Activated T-cell treated with anti-CD3 and anti-CD28 coated beads for 48 hours (primary cell): ENCODE measurements at places on chromosomes 16 and 17.

DNA sequence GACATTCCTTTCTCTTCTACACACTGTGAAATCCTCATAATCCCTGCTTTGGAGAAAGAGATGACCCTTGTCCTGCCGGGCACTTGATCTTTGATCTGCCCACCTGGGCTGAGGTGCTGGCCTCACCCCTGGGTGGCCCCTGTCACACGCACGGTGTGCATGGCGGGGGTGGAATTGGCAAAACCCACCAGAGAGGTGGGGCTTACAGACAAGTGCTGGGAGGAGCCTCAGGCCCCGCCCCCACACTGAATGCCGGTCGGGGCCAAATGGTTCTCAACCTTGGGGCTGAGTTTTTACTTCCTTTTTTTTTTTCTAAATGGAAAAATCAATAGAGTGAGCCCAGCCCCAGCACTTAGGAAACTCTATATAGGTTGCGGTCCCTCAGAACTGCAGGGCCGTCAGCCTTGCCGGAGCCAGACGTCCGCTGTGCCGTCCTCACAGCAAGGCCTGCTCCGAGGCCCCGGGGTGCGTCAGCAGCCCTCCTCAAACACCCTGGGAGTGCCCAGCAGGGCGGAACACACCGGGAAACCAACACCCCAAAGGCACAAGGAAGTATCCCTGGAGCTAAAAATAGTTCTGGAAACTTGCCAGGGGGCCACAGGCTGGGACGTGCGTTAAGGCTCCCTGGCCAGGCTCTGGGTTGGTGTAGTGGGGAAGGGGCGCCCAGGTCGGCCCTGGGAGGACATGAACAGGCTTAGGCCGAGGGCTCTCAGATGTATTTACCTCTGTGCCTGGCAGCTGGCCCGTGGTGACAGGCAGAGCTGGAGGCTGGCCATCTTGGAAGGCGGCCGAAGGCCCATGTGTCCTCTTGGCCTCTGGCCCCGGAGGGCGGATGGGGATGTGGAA lies 11.0 kb downstream of the GPRC5C start:
- DNase-seq = no peak

DNA sequence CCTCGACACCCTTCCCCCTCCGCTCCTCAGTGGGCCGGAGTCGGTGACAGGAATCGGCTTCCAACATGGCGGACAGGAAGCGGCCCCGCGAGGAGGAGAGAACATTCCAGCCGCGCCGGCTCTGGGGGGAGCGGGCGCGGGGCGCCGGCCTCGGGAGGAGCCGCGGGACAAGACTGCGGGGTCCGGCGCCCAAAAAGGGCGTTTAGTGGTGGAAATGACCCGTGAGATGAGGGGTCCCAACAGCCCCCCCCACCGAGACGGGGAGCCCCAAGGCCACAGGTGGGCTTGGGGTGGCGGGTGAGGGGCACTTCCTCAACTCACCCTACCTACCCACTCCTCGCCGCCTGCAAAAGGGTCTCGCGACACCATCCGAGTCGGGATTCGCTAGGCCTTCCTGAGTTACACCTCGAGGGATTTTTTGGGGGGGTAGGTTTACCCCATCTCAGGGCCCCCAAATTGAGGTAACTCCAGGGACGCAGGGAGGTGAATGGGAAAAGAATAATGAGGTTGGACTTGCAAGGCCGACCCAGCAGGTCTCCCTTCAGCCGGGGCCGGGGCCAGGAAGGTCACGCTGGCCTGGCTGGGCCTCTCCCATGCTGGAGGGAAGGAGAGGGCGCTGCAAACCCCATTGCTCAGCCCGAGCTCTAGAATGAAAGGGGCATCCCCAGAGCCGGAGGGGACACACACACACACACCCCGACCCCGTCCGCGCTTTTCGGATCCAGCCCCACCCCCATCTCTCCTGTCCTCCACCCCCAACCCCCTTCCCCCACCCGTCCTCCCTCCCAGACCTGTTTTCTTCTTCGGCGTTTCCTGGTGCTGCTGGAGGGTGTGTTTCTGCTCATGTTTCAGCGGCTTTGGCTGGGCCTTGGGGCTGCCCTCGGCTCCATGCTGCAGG lies 707 bp downstream of the NUFIP2 start:
- DNase-seq = peak; percentile 56

GRCh38 chr17:76390003-76390421 lies 5.6 kb downstream of the SPHK1 start:
- DNase-seq = no peak

DNA sequence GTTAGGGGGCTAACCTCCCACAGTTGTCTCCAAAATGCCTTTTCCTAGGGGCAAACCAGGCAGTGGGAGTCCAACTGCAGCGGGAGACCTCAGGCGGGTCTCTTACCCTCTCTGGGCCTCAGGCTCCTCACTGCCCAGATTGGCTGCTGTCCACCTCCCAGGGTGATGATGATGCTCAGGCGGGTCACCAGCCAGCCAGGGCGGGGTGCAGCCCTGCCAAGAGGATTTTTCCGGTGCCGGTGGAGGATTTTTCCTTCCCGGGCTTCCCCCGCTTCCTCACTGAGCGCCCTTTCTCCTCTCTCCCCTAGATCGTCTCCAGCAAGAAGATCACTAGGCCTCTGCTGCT lies 22.8 kb downstream of the CPNE2 start:
- DNase-seq = no peak

- no peak for DNase-seq
Observed at GRCh38 chr16:50449800-50450199, 81.0 kb upstream of the BRD7 start.

DNA sequence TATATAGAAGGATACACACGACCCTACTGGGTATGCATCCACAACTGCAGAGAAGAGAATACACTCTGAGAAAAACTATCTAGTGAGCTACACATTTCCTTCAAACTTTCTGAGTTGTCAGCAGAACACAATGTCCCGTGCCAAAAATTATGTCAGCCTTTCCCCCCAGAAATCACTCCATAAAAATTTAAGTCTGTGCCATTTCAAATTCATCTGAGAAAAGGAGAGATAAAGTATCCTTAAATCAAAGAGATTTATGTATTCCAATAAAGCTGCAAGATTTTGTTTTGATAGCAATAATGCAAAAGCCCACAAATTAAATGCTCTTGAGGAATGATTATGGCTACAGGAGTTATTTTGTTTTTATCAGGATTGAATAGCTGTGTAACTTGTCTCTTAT lies 760.1 kb downstream of the CDH11 start:
- no peak for DNase-seq

DNA sequence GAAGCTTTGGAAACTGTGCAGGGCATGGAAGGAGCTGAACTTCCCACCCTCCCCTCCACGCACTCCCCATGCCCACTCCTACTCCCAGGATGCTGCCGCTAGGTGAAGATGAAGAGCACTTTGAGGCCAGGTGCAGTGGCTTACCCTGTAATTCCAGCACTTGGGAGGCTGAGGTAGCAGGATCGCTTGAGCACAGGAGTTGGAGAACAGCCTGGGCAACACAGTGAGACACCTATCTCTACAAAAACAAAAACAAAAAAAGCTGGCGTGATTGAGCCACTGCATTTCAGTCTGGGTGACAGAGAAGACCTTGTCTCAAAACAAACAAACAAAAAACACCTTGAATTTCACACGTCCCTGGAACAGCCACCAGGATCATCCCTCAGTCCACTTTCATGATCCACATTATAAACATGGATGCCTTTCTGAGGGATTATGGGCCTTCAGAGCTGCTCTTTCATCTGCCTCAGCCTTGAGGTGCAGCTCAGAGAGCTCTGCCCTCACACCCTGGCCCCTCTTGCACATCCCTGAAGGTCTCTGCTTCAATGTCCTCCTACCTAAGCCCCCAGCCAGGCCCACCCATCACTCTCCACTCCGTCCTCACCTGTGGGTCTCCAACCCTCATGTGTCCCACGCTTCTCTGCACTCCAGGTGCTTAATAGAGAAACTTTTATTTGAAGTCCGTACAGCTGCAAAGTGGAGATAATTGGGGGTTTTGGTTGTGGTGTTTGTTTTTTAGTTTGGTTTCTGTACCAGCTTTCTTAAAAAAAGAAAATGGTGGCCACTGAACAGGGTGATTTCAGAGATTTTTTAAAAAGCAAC lies 25.8 kb downstream of the PHB1 start:
- DNase-seq = no peak

DNA sequence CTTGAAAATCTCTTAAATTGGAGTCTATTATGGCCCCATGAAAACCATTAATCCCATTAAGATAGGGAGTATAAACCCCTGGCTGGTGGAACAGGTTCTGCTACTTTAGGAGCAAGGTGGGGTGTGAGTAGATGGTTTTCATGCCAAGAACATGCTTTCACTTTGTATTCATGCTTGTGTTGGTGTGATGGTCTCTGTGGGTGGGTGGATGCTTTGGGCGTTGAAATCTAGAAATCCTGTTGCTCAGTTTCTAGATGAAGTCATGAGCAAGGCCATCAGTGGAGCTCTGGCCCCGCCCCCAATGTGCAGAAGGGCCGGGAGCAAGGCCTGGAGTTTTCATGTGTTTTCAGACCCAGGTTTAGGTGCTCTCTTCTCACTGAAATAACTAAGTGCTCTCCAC lies 20.1 kb downstream of the PLD6 start:
- peak; percentile 54 for DNase-seq

DNA sequence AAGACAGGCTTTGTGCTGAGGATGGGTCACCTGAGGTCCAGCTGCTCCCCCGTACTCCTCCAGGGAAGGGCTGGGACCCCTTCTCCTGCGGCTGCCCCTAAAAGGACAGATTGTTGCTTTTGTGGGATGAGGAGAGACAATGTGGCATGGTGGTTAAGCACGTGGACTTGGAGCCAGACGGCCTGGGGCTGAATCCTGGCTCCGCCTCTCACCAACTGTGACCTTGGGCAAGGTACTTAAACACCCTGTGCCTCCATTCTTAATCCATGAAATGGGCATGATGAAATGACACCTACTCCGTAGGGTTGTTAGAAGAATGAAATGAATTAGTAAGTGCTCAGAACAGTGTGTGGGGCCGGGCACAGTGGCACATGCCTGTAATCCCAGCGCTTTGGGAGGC lies 39.6 kb upstream of the PLCG2 start:
- no peak for DNase-seq

DNA sequence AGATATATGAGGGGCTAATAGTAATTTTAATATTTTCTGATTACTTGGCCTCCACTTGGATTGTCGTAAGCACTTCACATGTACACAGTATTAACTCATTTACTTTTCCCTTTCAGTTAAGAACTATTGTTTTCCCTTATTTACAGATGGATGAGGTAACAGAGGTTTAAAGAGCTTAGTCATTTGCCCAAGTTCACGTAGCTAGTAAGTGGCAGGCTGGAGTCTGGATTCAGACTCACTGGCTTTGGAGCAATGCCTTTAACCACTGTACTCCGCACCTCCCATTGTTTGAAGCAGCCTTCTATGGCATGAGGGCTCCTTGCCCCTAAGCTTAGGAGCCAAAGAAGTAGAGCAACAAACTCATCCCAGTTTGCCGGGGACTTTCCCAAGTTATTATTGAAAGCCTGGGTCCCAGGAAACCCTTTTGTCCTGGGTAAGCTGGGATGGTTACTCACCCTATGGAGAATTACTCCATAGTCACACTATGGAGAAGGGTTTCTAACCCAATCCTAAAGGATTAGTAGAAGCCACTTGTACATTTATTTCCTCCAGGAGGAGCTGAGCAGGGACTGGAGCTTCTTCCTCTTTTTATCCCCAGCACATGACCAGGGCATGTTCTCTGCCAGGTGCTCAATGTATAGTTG lies 12.3 kb downstream of the FOXL1 start:
- DNase-seq = no peak

DNA sequence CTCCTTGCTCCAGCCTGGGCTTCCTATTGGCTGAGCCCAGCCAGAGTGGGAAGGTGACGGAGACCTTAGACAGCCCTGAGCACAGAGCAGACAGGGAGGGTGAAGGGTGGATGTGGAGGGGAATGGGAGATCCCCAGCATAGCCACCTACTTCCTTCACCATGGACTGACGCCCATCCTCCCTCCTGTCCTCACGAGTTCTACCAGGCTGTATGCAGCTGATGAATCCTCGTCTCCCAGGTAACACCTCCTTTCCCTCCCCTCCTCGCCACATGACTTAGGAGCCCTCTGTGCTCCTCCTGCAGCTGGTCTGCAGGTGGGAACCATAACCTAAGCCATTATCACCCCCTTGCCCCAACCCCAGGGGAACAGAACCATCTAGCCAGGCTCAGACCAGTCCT lies 9.0 kb upstream of the CRHR1 start:
- DNase-seq = no peak

GRCh38 chr17:43578699-43579565 lies 32.8 kb upstream of the ETV4 start:
- no peak for DNase-seq

GRCh38 chr17:62791767-62792446 lies 16.2 kb downstream of the MARCHF10 start:
- no peak for DNase-seq

- no peak for DNase-seq
Observed at GRCh38 chr17:81523402-81524038, 4.7 kb upstream of the FSCN2 start.

DNA sequence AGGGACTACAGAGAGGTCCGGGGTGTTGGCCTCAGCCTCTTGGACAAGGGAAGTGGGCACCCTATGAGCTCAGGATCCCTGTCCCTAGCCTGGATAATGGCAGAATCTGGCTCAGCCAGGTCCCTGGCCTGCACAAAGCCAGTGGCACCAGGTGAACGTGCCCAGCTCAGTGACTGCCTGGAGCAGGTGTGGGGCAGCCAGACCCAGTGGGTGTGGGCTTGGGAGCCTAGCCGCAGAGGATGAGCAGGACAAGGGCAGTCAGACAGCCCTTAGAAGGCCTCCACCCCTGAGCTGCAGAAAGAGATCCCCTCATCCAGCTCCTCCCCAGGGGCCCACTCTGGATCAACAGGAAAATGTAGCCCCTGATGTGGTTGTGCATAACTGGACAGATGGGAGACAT lies 585.3 kb downstream of the KCNJ18 start:
- no peak for DNase-seq

- DNase-seq = no peak
Observed at GRCh38 chr17:76280650-76281049, 15.5 kb downstream of the UBALD2 start.

DNA sequence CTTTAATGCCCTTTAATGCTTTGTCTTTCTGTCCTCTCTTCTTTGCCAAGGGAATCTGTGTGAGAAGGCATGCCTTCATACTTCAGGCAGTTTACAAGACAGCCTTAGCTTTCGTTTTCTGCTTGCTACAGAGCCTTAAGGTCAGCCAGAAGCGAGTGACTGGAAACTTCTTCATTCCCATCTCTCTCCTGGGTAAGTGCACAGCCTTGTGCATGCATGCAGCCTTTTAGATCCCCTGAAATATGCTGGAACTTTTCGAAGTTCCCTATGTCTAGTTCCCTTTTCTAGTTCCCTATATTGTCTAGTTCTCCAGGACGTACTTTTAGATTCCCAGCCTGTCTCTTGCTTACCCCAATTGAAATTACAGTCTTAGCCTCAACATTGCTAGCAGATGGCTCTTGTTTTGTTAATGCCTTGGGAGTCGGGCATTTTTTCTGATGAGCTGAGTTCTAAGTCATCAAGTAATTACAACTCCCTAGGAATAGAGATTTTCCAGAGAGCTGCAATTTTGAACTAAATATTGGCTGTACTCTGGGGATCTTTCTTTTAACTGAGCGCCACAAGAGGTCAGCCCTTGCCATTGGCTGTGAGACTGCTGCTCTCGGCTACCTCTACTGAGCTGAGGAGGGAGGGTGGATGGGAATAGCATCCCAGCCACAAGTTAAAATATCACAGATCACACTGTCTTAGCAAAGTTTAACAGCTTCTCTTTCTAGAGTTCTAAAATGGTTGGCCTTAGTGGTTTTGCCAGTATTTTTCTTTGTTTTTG lies 22.7 kb upstream of the PPM1D start:
- no peak for DNase-seq

- no peak for DNase-seq
Observed at GRCh38 chr17:64006361-64007088, 8.4 kb downstream of the PRR29 start.
